B cell (primary cell): ENCODE measurements at places on chromosomes 3 and 15. TPM values are rescaled to one million over a fixed set of nuclear protein-coding genes. Genes with fewer than 3 reads are reported as not detected.

- DNase-seq = no peak
- no peaks in the 10 kb centered on the region for H3K27me3 ChIP-seq
- H3K4me3 ChIP-seq = no peak overlapping the region
- H3K36me3 ChIP-seq = peaks cover 19% of the 10 kb centered on the region
- no peak overlapping the region for H3K27ac ChIP-seq
Measured at GRCh38 chr15:85531083-85531482, 150.7 kb downstream of the AKAP13 start.

- no peak overlapping the region for H3K27ac ChIP-seq
- peaks cover 15% of the 10 kb centered on the region for H3K27me3 ChIP-seq
Measured at GRCh38 chr3:130341882-130342281, 3.6 kb upstream of the COL6A5 start.

The MYZAP gene
- polyA plus RNA-seq = 2.8 and 2.9 TPM in 2 replicates

- DNase-seq = no peak
- no peak overlapping the region for H3K4me3 ChIP-seq
- H3K27me3 ChIP-seq = peaks cover 3% of the 10 kb centered on the region
- H3K27ac ChIP-seq = no peak overlapping the region
- no peaks in the 10 kb centered on the region for H3K4me1 ChIP-seq
Measured at GRCh38 chr3:179853176-179853575, 183.6 kb downstream of the PEX5L start.

GRCh38 chr3:40608091-40608490, 83.3 kb downstream of the ZNF621 start:
- DNase-seq = no peak
- no peaks in the 10 kb centered on the region for H3K4me1 ChIP-seq
- no peak overlapping the region for H3K27ac ChIP-seq
- H3K4me3 ChIP-seq = no peak overlapping the region

The COL6A5 gene
- polyA plus RNA-seq = not detected in 2 replicates

DNA sequence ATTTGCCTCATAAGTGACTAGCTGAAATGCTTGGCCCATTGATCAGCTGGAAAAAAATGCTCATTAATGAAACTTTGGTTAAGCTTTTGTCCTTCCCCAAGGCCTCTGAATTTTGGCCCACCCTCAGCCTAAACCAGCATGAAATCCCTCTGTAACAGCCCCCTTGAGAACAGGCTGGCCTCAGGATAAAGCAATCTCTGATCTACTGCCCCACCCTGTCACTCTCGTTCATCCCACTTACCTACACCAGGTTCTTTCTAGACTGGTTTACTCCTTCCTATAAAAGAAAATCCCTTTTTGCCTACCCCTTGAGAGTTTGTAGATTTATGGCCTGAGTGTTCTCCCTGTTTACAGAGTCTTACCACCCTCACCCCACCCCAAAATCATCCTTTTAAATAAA, 3.4 kb upstream of the AEN start:
- no peak for DNase-seq
- no peak overlapping the region for H3K27ac ChIP-seq
- H3K4me3 ChIP-seq = no peak overlapping the region
- peaks cover 7% of the 10 kb centered on the region for H3K27me3 ChIP-seq
